ENCODE measurements at places on chromosomes 6 and 20.

- peak; percentile 60 for DNase-seq
These were observed 64.1 kb downstream of the C6orf118 start for GRCh38 chr6:165245287-165245686.

- no peak for DNase-seq
These were observed 312.3 kb upstream of the SUPT3H start for GRCh38 chr6:45689926-45690615.

DNA sequence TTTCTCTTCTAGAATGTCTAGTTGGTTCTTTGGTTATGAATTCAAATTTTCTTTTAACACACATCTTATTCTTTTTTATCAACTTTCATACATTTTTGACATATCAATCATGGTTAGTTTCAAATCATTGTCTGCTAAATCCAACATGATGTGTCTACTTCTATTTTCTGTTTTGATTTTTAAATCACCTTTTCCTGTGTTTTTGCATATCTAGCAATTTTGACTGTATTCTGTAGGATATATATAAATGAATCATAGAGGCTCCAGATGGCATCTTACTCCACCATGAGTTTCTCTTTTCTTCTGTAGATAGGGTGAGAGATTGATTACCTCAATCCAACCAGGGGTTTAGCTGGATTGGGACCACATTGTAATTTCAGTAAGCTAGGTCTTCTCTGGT is 34.3 kb upstream of the CARMIL1 start:
- no peak for DNase-seq

DNA sequence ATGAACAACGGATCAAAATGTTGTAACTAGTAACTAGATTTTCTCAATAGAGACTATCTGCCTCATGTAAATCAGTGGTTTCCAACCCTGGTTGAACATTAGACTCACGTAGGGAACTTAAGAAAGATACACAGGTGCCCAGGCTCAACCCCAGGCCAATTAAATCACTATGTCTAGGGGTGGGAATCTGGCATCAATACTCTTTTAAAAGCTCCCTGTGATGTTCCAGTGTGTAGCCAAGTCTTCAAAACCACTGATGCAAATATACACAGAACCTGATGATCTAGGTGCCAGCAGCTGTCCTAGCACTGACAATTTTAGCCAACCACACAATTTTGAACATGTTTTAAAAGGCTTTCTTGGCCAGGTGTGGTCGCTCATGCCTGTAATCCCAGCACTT is 128.7 kb downstream of the TBC1D32 start:
- DNase-seq, result no peak

- peak; percentile 46 for DNase-seq
These were observed 47.1 kb downstream of the DST start for GRCh38 chr6:56595490-56596122.

DNA sequence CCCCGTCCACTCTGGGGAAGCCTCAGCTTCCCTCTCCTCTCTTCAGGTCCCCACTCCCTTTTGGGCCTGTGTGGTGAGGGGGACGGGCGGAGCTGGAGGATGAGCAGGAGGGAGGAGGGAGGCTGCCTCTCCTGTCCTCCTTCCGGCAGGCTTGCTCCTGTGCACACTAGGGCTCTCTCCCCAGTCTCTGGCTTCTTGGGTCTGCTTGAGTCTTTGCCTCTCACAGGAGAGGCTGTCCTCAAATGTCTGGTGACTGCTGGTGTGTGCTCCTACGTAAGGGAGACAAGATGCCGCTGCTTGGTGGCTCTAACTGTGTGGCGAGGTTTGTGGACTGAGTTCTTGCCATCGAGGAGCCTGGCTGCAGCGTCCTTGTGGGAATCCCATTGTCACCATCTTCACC is 8.8 kb upstream of the SMOC2 start:
- DNase-seq, result no peak

DNA sequence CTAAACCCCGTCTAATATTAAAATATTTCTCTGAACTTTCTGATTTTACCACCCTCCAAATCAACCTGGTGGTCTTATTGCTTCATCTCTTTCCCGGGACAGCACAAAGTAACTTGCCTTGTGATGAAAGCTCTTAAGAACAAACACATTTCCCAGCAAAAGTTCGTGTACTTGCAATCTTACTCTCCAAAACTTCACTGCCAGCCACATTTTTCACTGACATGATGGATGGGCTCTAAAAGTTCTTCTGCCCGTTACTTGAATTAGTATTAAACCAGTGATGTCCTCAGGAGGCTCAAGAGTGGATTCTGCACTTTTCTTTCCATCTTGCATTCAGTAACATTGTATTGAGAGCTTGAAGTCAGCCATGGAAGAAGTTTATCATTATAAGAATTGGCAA is 731.6 kb upstream of the GJE1 start:
- DNase-seq, result peak; percentile 67

DNA sequence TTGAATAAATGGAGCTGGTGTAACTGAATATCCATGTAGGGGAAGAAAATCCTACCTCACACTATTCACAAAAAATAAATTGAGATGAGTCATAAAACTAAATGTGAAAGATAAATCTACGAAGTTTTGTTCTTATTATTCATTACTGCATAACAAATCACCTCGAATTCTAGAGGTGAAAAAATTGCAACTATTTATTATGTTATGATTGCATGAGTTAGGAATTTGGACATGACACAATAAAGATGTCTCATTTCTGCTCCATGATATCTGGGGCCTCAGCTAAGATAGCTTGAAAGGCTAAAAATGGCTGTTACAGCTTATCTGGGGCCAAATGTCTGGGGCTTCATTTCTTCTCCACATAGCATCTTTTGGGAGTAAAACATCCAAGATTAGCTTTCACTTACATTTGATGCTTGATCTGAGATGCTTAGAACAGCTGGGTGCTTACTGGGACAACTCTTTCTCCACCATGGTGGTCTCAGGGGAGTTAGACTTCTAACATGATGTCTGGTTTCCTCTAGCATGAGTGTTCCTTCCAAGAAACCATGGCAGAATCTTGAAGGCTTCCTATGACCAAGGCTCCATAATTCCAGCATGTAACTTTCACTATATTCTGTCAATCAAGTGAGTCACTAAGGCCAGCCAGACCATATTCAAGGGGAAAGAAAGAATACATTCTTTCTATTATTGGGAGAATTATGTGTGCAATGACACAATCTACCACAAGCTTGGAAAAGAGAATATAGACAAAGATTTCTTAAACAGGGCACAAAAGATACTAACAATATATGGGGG is 30.1 kb downstream of the OR2B6 start:
- DNase-seq, result peak; percentile 6

DNA sequence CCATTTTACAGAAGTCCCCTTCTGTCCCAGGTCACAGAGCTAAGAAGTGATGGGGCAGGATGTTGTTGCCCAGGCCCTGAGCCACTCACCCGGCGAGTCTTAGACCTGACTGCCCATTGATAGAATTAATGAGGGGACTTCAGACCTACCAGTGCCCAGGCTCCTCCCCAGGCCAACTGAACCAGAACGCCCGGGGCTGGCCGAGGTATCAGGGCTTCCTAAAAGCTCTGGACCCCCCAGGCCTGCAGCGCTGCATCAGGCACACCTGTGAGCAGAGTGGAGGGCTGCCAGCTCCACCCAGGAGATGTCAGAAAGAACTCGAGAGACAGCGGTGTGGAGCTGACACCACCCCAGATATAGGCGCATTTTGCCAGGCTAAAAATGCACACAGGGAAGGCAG is 3.5 kb downstream of the GPR31 start:
- DNase-seq, result no peak

GRCh38 chr20:41166201-41167117 is 29.1 kb downstream of the PLCG1 start:
- no peak for DNase-seq

- no peak for DNase-seq
These were observed 91.8 kb downstream of the INSM1 start for GRCh38 chr20:20459726-20460125.

DNA sequence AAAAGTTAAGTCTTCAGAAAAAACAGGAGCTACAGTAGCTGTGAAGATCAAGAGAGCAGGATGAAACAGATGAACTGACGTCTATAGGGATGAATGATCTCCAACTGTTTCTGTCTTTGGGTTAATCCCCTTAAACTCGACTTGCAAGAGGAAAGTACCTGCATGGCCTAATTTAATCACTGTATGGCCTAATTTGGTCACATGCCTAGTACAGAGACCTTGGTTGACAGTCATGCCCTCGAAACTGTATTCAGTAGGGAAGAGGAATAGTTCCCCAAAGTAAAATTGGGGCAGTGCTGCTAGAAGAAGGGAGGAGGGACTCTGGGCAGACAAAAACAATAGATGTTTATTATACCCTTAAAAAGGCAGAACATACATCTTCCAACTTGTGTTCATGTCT is 10.0 kb upstream of the SMAP1 start:
- no peak for DNase-seq

GRCh38 chr6:53813801-53814200 is 19.0 kb downstream of the LRRC1 start:
- DNase-seq, result no peak

- no peak for DNase-seq
These were observed 13.6 kb downstream of the COL9A1 start for GRCh38 chr6:70289299-70289698.

GRCh38 chr20:33099843-33100538 is 20.5 kb downstream of the BPIFB4 start:
- no peak for DNase-seq

DNA sequence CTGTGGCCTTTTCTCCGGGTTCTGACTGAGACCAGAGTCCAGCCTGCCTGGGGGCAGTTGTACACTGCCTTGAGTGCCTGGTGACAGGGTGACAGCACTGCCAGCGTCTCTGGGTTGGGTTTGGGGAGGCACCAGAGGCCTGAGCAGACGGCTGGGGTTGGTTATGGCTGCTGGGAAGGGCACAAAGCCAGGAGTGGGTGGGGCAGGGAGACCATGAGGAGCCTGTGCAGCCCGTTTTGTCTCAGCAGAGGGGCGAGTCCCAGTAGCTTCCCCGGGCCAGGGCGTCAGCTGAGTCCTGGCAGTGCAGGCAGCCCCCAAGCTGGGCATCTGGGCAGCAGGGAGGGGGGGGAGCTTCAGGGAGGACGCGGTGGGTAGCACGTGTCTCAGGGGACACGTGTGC is 15.3 kb upstream of the SULF2 start:
- no peak for DNase-seq

GRCh38 chr6:134647861-134648260 is 302.0 kb downstream of the ALDH8A1 start:
- peak; percentile 33 for DNase-seq

- DNase-seq, result peak; percentile 49
These were observed 166.0 kb downstream of the ARHGAP18 start for GRCh38 chr6:129543981-129544380.

GRCh38 chr20:35011589-35012226 is 56.0 kb downstream of the MYH7B start:
- no peak for DNase-seq

DNA sequence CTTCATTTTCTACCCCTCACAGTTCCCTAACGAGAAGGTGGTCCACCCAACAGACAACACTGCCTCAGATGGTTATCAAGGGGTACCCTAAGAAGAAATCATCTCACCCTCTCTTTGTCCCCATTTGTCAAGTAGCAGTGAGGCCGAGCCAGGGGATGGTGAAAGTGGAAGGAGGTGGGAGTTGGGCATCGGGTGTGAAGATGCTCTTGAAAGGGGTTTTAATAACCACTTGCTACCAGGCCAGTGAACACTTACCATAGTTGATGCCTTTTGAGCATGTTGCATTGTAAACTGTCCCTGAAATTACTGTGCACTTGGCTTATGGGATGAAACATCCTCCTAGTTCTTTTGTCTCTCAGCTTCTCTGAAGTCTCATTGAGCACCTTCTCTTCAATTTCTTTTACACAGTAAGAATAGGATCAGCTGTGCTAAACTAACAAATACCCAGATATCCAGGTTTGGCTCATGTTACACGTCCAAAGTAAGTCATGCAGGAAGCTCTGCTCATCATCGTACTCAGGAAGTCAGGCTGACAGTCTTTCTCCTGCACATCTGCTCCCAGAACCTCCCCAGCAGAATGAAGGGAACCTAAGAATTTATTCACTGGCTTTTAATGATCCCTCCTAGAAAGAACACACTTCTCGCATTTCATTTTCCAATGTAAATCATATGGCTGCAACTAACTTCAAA is 13.3 kb downstream of the HLA-DPB1 start:
- DNase-seq, result peak; percentile 6

DNA sequence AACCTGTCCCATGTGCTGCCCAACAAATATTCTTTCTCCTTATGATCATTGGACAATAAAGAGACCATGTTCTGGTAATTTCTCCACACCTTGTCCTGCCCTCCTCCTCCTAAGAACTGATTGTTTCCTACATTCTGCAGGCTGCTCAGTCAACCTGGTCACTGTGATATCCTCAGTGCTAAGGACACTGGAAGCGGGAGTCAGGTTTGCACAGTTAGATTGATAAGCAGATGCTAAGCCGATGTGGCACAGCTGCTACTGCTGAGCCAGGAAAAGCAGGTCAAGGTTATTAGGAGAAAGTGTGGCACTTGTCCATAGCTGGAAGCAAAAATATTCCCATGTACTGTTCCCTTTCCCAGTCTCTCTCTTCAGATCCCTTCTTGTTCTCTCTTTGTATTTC is 154.8 kb downstream of the TFAP2B start:
- no peak for DNase-seq

GRCh38 chr6:18216411-18216810 is 47.9 kb downstream of the DEK start:
- peak; percentile 39 for DNase-seq

- no peak for DNase-seq
These were observed 68.2 kb downstream of the PHACTR3 start for GRCh38 chr20:59672576-59672975.

- DNase-seq, result no peak
These were observed 61.3 kb upstream of the FERMT1 start for GRCh38 chr20:6184086-6184485.

DNA sequence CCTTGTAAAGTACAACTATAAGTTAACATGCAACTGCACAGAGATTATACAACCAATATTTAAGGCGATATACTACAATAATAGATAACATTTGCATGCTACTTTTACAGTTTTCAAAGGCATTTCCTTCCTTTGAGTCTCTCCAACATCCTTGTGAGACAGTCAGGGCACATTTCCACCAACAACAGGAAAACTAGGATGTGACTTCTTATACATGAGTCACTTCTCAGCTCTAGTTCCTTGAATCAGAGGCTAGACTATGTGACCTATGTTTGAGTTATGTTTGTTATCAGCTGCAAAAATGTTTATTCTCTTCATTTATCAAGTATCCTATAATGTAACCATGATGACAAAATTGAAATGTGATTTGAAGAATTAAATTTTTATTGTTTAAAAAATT is 51.7 kb upstream of the TFAP2D start:
- DNase-seq, result peak; percentile 6

GRCh38 chr6:104541411-104541810 is 318.3 kb downstream of the HACE1 start:
- DNase-seq, result no peak

DNA sequence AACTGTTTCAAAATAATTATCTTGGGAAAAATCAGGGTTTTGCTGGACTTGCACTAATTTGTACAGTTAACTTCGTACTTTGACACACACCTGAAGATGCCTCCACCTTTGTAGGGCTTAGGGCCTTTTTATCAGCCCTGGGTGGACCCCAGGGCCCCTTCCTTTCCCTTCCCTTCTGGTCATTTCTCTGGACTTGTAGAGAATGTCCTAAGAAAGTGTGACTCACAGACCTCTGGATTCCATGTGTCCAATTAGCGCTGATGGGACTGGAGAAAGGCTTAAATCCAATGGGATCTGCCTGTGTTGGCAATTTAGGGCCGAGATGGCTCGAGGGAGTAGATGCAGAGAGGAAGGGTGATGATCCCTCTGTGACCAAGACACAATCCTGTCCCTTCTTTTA is 9.3 kb downstream of the TRIM15 start:
- DNase-seq, result no peak
